ENCODE measurements at places on chromosomes 1 and 21.

- DNase-seq = no peak
Measured at GRCh38 chr1:245678860-245679411, 524.2 kb downstream of the KIF26B start.

DNA sequence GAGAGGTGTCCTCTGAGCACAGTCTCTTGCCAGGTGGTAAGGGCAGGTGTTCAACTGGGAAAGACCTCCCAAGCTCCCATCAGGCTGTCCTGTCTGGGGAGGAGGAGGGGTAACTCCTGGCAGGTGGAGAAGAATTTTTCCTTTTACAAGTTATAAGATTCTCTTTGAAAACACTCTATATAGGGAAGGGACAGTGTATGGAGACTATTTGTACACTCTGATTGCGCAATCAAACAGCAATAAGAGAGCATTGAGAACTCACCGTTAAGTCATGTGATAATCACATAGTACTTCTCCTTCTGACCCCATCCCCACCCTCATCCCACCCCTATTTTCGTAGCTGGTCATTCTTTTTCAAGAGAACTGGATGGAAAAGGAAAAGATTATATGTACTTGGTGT, 179.3 kb upstream of the ZNF644 start:
- DNase-seq = no peak

GRCh38 chr1:6788946-6789345, 3.7 kb downstream of the CAMTA1 start:
- DNase-seq = no peak

- DNase-seq = no peak
Measured at GRCh38 chr1:42679364-42679983, 2.7 kb upstream of the YBX1 start.

DNA sequence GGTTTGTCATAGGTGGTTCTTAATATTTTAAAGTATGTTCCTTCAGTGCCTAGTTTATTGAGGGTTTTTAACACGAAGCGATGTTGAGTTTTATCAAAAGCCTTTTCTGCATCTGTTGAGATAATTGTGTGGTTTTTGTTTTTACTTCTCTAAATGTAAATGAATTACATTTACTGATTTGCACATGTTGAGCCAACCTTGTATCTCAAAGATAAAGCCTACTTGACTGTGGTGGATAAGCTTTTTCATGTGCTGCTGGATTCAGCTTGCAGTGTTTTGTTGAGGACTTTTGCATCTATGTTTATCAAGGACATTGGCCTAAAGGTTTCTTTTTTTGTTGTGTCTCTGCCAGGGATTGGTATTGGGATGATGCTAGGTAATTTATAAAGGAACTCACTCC, 142.5 kb downstream of the PRDM2 start:
- DNase-seq = no peak

DNA sequence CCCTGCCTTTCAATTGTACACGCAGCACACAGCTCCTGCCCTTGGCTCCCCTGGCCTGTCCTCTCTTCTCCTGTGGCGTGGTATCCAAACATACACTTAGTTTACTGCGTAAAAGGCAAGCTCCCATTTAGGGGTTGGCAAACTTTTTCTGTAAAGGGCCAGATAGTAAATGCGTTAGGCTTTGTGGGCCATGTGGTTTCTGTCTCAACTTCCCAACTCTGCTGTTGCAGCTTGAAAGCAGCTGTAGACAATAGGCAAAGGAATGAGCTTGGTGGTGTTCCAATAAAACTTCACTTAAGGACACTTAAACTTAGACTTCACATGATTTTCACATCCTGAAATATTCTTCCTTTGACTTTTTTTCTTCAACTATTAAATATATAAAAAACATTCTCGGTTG, 63.3 kb downstream of the RHOU start:
- no peak for DNase-seq

- no peak for DNase-seq
Measured at GRCh38 chr1:2301607-2302291, 73.6 kb downstream of the SKI start.

GRCh38 chr1:111880881-111881837, 108.3 kb downstream of the KCND3 start:
- DNase-seq = no peak

DNA sequence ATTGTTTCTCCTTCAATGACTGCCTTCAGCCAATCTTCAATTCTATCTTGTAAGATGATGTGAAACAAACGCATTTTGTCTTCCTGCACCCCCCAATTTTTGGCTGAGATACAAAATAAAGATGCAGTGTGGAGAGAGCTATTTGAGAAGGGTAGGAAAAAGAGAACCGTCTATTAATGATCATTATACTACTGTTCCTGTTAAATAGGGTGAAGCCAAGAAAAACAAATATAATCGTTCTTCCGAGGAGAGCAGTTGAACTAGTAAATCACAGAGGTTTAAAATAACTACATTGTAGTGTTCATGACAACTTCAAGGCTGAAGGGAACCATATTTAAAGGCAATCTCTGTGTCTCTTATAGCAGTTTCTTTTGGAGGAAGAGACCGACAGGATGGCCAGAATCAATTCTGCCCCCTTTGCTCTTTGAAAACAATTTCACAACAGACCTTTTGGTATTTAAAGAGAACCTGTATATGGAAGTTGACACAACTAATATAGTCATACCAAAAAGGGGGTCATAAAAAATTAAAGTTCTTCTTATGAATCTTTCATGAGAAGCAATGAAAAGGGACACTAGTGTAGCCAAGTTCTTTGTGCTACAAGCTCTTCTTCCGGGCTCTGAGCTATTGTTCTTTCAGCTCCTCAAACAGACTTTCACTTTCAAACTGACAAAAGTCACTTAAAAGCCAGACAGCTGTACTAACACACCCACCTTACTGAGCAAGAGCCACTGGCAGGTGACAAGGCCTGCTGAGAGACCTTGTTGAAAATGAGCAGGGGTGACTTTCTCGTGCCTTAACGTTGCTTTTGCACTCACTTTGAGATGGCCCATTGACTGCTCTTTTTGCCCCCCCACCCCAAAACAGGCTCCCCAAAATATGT, 30.9 kb downstream of the PROX1 start:
- no peak for DNase-seq

DNA sequence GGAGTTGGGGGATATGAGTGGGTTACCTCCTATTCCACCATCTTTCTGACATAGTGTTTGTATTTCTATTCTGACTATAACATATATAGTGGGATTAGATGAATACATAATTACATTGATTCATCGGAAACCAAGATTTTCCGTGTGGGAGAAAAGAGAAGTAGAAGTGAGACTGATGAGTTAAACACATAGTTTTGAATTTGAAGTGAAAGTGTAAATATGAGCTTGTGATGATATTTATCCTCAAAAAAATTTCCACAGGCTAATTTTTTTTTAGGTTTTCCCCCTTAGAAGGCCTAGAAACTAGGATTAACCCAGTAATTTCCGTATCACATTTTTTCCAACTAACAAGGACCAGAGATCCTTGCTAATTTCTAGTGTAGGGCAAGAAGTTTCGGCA, 6.9 kb downstream of the CD1B start:
- no peak for DNase-seq

GRCh38 chr1:211566431-211567025, 12.4 kb downstream of the SLC30A1 start:
- DNase-seq = no peak

DNA sequence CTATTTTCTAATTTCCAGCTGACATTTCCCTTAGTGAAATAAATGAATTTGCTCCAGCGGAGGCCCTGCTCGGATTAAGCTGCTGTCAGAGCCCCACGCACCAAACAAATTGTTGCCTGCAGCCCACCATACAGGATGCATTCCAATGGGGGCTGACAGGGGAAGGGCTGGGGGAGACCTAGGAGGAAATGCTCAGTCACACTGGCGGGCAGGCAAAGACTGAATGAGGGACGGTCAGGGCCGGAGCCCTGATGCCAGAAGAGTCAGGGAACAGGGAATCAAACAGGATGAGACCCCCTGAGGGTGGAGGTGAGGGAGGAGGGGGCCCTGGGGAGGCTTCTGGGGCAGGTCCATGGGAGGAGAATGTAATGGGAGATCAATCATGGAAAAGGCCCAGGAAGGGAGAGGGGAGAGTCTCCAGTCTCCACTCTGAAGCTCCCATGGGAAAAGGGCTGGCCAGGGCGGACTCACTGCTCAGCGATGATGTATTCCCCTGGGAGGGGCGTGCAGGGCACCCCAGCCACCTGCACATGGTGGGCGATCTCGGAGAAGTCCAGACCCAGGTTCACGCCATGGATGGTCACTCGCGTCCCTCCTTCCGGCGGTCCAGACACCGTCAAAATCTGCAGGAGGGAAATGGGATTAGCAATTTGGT, 149.4 kb upstream of the CD34 start:
- no peak for DNase-seq

- no peak for DNase-seq
Measured at GRCh38 chr1:203349773-203350524, 973 bp downstream of the FMOD start.

DNA sequence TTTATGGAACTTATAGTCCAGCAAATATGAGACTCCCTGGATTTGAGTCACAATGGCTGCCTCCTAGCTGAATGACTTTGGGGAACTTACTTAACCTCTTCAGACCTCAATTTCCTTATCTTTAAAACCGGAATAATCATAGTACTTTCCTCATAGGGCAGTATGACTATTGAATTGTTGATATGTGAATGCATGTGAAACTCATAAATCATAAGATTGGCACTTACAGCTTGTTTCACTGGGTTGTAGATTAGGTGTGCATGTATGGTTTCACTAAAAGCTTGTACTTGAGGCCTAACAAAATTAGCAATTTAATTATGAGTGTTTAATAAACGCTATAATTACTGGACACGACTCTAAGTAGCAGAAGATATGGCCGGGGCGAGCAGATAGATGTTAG, 72.5 kb downstream of the ST6GALNAC5 start:
- DNase-seq = no peak

DNA sequence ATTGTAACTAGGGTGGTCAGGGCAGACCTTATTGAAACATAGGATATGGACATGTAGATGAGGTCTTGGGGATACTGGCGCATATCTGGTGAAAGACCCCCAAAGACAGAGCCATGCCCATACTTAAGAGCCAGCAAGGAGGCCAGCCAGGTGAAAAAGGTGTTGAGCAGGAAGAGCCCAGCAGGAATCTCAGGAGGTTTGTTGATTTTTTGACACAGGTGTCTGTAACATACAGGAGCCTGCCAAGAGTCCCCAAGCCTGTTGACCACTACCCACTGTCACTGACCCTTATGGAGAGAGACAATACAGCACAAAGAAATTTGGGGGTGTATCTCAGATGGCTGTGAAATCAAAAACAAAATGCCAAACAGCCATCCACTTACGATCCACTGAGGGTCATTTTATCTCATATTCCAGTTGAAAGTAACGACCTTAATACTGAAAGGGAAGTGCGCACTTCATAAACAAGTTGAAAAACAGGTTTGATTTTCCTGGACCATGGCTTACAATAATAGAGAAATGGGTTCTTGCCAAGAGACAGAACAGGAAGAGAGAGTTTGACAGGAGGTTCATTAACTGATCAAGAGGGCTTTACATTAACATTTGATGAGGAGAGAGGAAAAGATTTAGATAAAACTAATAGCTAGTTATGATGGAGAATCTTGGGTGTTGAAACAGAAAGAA, 163.6 kb downstream of the GLUL start:
- DNase-seq = no peak
